ENCODE measurements at places on chromosomes 2 and 18. TPM values are rescaled to one million over a fixed set of nuclear protein-coding genes. Genes with fewer than 3 reads are reported as not detected.
A peak's percentile ranks its signal among the peaks of the same experiment; 100 is the strongest.

The AQP12A gene
- total RNA-seq, result not detected

The MEMO1 gene
- total RNA-seq, result 28.8 TPM

- H3K4me3 ChIP-seq, result no peak overlapping the region
- no peak for DNase-seq
- no peaks in the 10 kb centered on the region for H3K36me3 ChIP-seq
- H3K27ac ChIP-seq, result no peak overlapping the region
- no peaks in the 10 kb centered on the region for H3K27me3 ChIP-seq
Observed at GRCh38 chr18:61503688-61504087, 170.5 kb downstream of the CDH20 start.

DNA sequence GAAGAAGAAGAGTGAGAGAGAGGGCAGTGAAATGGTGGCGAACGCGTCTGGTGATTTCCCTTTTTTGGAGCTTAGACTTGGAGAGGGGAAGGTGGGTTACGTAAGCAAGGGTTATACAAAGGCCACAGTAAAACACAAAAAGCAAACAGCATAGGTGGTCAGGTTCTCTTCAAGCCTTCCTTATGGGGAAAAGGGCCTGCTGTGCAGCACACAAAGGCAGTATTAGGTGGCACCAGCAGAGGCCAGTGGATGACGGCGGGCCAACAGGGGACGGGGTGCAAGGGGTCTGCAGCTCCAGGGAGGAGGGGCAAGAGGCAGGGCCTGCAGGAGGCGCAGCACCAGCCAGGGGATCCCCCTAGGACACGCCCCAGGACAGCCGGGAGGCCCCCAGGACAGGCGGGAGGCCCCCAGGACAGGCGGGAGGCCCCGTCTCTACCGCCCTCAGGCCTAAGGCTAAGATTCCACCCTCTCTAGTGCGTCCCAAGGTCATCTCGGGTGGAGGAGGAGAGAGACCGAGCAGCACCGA is 32.6 kb upstream of the NPC1 start:
- no peaks in the 10 kb centered on the region for H3K4me1 ChIP-seq
- no peaks in the 10 kb centered on the region for H3K36me3 ChIP-seq
- peak overlapping the region; percentile 83 for H3K27ac ChIP-seq
- no peak for DNase-seq

GRCh38 chr18:49487711-49488310 is 777 bp upstream of the C18orf32 start:
- H3K27ac ChIP-seq, result peak overlapping the region; percentile 91
- H3K4me3 ChIP-seq, result peak overlapping the region; percentile 61
- no peaks in the 10 kb centered on the region for H3K27me3 ChIP-seq
- no peak for DNase-seq

DNA sequence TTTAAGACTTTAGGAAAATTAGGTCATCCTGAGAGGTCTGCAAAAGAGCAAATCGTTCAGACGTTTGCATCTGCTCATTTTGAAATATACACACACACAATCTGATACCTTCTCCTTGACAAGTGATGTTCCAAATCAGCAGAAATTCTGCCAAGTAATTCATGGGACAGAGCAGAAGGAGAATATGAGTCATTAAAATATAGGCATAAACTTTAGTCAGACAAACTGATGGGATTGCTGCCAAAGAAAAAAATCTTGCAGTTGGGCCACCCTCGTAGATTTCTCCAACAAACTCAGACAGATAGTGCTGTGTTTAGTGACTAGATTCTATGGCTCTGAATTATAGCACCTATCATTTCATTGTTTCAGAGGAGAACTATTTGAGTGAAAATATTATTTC is 336.3 kb downstream of the NYAP2 start:
- no peak for DNase-seq
- H3K4me1 ChIP-seq, result no peaks in the 10 kb centered on the region
- H3K27ac ChIP-seq, result no peak overlapping the region
- no peak overlapping the region for H3K4me3 ChIP-seq

DNA sequence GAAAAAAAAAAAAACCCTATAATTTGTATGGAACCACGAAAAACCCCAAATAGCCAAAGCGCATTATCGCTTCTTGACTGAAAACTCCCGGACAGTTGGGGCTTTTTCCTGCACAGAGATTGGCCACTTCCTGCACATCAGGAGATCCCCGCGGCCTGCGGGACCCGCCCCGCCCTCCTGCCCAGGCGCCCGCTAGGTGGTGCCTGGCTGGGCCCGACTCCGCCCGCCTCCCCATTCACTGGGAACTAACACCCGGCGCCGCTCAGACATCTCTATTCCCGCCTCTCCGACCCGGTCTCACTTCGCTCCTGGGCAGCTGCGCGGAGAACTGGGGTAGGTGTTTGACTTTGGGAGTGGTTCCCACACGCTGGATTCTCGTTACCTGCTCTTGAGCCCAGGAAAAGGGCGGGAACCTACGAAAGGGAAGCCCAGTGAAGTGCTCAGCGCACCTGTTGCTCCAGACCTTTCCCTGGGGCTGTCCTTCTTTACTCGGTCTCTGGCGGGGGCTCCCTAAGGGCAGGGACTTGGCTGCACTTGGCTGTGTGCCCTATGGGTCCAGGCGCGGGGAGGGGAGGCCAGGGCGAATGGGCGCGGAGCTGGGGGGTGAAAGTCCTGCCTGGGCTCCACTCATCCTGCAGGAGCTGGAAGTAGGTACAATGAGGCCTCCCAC is at the start of gene HMSD:
TSS of gene HMSD (plus strand) at position 234 of the 670 bp plus-strand sequence. CDS start 4,155 bp downstream, outside the sequence.
- no peaks in the 10 kb centered on the region for H3K4me1 ChIP-seq
- no peaks in the 10 kb centered on the region for H3K27me3 ChIP-seq
- no peaks in the 10 kb centered on the region for H3K36me3 ChIP-seq
- no peak within 1 kb of the TSS for H3K27ac ChIP-seq
